Activated naive CD4-positive, alpha-beta T cell treated with anti-CD3 and anti-CD28 coated beads for 36 hours (primary cell): ENCODE measurements at places on chromosomes 2 and 18. TPM values are rescaled to one million over a fixed set of nuclear protein-coding genes. Genes with fewer than 3 reads are reported as not detected.

ATP8B1 gene
- not detected for total RNA-seq

ATG4B gene
- 82.5 TPM for total RNA-seq

ELOA2 gene
- total RNA-seq: not detected

SERPINB2 gene
- not detected for total RNA-seq

IMPA2 gene
- 28.9 TPM for total RNA-seq

GPR35 gene
- 2.6 TPM for total RNA-seq

ARHGAP25 gene
- 46.7 TPM for total RNA-seq

SP100 gene
- 151 TPM for total RNA-seq

DNAJC5G gene
- not detected for total RNA-seq

INPP4A gene
- total RNA-seq: 34.8 TPM

RFX8 gene
- total RNA-seq: 0.64 TPM

MEP1B gene
- total RNA-seq: not detected

C1GALT1C1L gene
- total RNA-seq: not detected

DTNB gene
- 27.6 TPM for total RNA-seq

CCDC85A gene
- not detected for total RNA-seq

TRIM54 gene
- total RNA-seq: not detected

PELI1 gene
- total RNA-seq: 28.0 TPM

CFC1B gene
- not detected for total RNA-seq

MEIS1 gene
- total RNA-seq: not detected

TDRD15 gene
- total RNA-seq: not detected

TUBB8B gene
- total RNA-seq: not detected

MOGAT1 gene
- total RNA-seq: not detected

GRB14 gene
- not detected for total RNA-seq

GCKR gene
- not detected for total RNA-seq

FOXD4L1 gene
- total RNA-seq: 0.10 TPM

RESP18 gene
- total RNA-seq: not detected

C2orf66 gene
- not detected for total RNA-seq

SMAD7 gene
- 7.0 TPM for total RNA-seq

MPP4 gene
- total RNA-seq: not detected

LBX2 gene
- 0.31 TPM for total RNA-seq
